Activated T-helper 9 cell treated with anti-CD3 and anti-CD28 coated beads, Interleukin-2, amount 50 U/mL, for 16 hours (primary cell): ENCODE measurements at places on chromosomes 16 and 17.

- DNase-seq: no peak
Observed at GRCh38 chr16:53433930-53434376, 318 bp upstream of the RBL2 start.

DNA sequence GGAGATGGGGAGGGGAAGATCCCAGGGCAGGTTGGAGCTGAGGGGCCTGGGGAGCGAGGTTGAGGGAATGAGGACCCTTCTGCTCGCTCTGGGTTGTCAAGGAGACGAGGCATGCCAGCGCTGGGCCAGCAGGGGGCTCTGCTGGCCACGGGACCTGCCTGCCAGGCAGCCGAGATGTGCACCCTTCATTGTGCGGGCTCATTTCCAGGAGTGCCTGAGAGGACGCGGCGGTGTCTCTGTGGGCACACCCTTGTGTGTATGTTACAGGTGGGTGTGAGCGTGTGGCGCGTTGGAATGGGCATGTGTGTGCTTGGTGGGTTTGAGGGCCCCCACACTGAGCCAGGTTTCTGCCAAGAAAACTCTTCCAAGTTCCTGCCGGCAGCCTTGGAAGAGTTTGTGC lies 15.9 kb downstream of the ARHGAP23 start:
- peak; percentile 42 for DNase-seq

GRCh38 chr17:4161192-4161966 lies 18.4 kb downstream of the CYB5D2 start:
- DNase-seq: no peak

GRCh38 chr16:1097800-1098199 lies 1.8 kb upstream of the C1QTNF8 start:
- DNase-seq: no peak

DNA sequence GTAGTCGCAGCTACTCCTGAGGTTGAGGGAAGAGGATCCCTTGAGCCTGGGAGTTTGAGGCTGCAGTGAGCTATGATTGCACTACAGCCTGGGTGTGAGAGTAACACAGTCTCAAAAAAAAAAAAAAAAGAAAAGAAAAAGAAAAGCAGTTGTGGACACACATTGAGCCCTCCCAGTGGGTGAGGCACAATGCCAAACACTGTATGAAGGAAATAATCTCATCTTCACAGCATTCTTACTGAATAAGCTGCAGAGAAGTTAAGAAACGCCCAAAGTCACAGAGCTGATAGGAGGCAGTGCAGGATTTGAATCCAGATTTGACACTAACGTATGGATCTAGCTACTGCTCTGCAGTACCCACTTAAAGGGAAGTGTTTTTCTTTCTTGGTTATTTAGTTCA lies 5.9 kb upstream of the LYZL6 start:
- no peak for DNase-seq

DNA sequence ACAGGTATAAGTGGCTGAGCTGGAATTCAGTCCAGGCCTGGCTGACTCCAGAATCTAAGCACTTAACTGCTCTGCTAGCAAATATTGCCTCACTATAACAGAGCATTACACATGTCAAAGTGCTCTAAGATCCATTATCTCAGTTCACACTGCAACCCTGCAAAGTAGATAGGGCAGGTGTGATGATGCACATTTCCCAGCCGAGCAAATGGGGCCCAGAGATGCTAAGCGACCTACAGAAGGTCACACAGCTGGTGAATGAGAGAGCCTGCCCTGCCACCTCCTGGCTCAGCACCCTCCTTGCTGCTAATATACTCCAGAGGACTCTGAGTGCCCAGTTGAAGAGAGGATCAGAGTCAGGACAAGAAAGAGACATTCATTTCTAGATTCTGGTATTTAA lies 73.6 kb upstream of the CCL1 start:
- DNase-seq: no peak

- no peak for DNase-seq
Observed at GRCh38 chr17:78324391-78325075, 35.3 kb downstream of the SOCS3 start.

DNA sequence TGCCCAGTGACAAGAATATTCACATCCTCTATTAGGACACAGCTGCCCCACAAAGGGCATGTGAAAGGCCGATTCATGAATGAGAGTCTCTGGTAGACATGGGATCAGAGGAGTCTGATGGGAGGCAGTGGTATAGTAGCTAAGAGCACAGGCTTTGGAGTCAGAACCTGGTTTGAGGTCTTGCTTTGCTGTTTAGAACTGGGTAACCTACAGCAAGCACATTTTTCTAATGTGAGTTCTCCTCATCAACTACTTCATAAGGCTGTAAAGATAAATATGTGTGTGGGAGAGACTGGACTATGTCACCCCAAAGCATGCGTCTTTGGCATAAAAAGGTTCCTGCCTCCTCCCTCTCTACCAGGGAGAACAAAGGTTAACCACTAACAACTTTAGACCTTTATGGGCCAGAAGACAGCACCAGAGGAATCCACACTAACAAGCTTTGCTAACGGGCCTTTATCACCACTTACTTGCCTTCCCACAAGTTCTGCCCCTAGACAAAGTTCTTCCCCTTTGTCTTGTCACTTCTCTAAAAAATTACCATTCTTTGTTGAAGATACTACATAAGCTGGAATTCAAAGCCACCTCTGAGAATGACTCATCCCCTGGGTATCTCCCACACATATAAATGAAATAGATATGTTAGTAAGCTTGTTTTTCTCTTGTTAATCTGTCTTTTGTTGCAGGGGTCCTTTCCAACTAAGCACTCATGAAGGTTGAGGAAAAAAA lies 21.1 kb downstream of the CDR2 start:
- DNase-seq: no peak

GRCh38 chr16:22970209-22970865 lies 156.4 kb downstream of the HS3ST2 start:
- no peak for DNase-seq

DNA sequence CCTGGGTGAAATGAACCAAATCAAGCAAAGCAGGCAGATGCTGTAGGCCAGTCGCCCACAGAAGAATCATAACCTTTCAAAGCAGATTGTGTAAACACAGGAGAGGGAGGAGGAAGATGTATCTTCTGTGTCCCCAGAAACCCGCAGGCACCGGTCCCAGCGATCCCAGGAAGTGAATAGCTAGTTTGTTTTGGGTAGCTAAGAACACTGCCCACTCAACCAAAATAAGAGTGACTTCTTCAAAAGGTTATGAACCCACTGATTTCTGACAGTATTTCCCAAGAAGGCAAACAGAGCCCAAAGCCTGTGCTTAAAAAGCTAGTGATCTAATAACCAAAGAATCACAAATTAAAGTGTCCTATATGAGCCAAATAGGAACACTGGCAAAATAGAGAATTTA lies 67.8 kb downstream of the GRIN2A start:
- no peak for DNase-seq

DNA sequence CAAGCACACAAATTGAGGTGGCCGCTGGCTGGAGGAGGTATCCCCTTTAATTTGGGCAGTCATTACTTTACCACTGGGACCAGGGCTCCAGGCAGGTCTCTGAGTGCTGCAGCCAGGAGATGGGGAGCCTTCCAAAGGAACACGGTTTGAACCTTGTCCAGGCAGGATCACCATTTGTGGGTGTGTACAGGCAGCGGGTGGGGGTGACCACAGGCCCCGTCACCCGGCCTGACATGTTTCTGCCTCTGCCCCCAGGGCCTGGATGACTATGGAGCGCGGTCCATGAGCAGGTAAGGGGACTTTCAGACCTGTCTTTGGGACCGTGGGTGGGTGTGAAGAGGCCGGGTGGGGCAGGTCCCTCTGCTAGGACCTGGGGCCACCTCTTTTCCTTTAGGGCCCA lies 57.1 kb upstream of the PVALEF start:
- no peak for DNase-seq

GRCh38 chr16:1323296-1324239 lies 9.9 kb upstream of the BAIAP3 start:
- DNase-seq: no peak

DNA sequence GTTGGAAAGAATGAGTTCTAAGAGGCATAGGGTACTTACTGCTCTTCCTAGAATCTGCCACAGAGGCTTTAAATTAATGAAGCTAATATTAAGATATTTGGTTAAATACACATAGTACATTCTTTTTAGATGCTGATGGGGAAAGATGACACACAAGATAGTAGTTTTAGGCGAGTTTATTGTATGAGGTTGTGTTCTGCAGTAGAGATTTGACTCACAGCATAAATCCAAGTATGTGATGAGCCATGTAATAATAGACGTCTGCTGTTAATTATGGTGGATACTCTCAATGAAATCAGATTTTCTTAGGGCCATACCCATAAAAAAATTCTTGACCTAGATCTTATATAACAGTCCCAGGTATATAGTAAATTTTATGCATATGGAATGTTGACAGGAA lies 8.0 kb downstream of the TNRC6C start:
- no peak for DNase-seq

DNA sequence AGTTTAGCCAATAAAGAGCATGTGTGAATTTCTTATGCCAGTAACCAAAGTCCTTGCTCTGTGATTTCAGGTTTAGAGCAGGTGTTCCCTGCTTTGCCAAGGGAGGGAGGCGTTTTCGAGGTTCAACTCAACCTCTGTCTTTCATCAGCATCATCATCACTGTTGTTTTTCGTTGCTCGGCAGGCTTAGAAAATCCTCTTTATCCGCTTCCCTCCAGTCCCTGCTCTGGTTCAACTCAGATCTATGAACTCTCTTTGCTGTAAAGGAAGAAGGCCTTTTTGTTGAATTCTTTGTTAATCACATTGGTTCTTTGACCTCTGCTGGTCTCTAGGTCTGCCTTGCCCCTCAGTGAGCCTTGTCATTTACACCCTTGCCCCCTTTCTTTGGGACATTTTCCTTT lies 243.9 kb upstream of the RBFOX1 start:
- DNase-seq: no peak

DNA sequence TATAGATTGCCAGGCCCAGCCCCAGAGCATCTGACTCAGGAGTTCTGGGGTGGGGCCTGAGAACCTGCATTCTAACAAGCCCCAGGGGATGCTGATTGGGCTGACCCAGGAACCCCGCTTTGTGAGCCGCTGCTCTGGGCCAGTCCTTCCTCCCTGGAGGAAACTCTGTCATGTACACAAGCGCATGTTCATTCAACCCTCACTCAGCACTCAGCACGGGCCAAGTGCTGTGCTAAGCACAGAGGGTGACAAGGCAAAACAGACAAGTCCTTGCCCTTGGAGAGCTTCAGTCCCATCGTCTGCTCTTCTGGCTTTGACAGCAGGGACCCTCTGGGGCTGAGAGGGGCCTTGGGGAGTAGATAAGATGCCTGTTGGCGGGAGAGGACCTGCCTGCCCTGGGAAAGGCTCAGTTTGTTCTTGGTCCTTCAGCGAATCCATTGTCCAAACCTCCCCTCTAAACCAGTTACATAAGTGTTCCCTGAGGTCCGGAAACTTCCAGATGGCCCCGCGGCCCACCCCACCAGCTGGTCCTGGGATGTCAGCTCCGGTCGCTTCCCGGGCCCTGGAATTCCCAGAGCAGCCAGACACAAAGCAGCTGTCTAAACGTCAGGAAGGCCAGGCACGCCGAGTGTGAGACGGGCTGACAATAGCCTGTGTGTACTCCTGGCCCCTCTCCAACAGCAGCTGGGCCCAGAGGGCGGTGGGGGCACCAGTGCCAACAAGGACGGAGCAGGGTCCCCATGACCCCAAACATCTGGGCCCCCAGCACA lies 88.8 kb downstream of the ZDHHC7 start:
- no peak for DNase-seq

GRCh38 chr17:42886283-42887176 lies 14.1 kb upstream of the G6PC1 start:
- DNase-seq: no peak

DNA sequence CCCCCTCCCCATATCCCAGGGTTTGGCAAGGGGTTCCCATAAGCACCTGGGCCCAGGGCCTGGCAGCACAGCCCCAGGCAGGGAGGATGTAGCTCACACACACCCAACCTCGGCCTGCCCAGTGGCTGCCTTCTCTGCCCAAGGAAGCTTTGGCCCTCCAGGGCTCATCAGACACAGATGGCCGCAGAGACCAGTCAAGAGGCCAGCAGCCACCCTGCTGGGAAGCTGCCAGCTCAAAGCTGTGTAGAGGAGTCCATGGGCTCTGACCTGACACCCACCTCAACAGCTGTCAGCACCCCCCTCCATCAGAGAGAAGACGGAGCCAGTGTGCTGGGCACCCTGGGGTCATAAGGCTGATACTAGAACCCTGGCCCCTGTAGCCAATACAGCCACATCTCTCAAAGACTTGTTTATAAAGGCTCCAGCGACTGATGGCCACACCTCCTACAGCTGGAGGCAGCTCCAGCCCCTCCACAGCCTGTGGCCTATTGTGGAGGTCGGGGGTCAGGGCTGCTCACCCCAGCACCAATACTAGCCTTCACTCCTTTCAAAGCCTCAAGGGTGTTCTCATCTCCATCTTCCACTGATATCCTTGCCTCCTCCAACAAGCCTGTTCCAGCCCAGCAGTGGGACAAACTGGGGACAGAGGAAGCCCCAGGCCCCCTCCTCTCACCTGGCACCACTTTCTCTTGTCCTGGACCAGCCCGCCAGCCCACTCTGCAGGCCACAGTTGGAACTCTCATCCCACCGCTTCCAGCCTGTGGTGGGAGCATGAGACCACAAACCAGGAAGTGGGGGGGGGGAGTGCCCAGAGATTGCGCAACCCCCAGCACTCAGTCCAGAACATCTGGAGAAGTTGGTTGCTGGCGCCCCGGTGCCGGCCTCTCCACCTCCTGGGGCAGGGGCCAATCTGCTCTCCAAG lies 2.2 kb upstream of the MPG start:
- DNase-seq: no peak

- no peak for DNase-seq
Observed at GRCh38 chr17:77528516-77529327, 388.0 kb downstream of the SEC14L1 start.

DNA sequence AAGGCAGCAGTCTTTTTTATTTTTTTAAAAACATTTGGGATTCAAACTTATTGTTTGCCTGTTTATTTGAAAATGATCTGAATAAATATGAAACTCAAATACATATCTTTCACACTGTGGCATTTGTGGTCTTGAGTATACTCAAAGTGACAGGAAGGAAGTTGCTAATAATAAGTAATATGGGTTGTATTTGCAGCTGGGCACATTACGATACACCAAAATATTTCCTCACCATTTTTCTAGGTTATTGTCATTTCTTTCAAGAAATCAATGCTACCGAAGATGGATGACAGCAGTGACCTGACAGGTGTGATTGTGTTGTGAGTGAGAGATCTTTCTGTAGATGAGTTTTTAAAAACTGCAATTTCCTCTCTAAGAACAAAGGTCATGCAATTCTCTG lies 665.7 kb downstream of the CDH8 start:
- DNase-seq: no peak

DNA sequence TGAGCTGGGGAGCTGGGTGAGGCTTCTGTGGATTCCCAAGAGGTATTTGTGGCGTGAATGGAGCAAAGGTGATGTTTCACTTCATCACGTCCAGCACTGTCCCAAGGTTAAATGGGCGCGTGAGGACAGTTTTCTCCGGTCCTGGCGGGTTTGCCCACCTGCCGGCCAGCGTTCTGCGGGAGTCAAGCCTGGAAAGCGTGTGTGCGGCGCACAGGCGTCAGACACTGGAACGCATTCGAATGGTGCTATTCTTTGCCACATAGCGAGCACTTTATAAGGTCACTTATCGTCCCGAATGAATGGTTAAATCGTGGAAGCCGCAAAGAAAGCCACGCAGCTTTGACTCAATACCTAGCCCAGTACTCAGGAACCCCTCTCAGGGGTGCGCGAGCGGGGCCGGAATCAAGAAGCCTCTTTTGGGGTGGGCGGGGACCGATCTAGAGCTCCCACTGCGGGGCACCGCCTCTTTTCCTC lies 446 bp upstream of the PSMD11 start:
- no peak for DNase-seq

GRCh38 chr16:83110269-83110668 lies 483.5 kb downstream of the CDH13 start:
- no peak for DNase-seq

- no peak for DNase-seq
Observed at GRCh38 chr16:11198828-11199227, 57.2 kb downstream of the SOCS1 start.
